GM04504 (cell line): ENCODE measurements at places on chromosomes 2 and 18.

DNA sequence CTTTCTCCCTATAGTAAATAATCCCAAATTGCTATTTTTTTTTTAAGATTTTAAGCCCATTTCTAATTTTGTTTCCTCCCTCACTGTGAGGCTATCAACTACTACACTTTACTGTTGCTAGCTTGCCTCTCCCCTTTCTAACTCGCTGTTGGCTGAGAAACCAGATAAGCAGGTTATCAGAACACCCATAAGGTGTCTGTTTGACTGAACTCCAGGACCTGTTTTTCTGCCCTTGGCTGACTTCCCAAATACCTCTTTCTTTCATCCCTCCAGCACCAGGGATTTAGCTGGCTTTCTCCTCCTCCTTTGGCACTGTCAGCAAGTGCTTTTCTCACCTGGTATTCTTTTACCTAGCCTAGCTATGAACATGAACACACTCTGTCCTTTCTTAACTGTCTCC lies 11.1 kb downstream of the TRAK2 start:
- no peak for DNase-seq

- no peak for DNase-seq
Observed at GRCh38 chr2:198004173-198004572, 199.8 kb downstream of the PLCL1 start.

- DNase-seq, result no peak
Observed at GRCh38 chr2:133452146-133452545, 116.1 kb downstream of the NCKAP5 start.

GRCh38 chr2:44972771-44973535 lies 31.5 kb downstream of the SIX3 start:
- no peak for DNase-seq

- no peak for DNase-seq
Observed at GRCh38 chr2:223051693-223052289, at the start of gene KCNE4. TSS of gene KCNE4 (plus strand) at chr2:223052190. CDS start at chr2:223052831, 641 bp downstream.

GRCh38 chr2:237242091-237242536 lies 156.4 kb downstream of the COPS8 start:
- no peak for DNase-seq

DNA sequence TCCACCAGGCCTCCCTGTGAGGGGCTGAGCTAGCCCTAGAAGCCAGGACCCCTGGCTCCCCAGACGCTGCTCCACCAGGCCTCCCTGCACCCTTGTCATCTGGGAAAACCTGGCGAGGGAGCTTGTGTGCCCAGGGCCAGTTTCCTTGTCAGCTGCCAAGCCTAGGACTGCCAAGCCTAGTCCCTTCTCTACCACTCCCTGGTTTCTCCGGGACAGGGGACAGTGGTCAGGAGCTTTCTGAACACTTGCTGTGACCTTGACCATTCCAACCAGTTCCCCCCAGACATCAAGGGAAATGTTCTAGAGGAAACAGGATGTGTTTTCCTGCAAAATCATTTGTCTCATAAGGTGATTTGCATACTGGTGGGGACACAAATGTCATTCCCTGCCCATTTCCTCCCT lies 41.3 kb upstream of the MRPL33 start:
- no peak for DNase-seq

- no peak for DNase-seq
Observed at GRCh38 chr2:19478409-19478808, 120.0 kb upstream of the OSR1 start.

- DNase-seq, result no peak
Observed at GRCh38 chr2:27013738-27014137, 19.0 kb upstream of the TMEM214 start.

DNA sequence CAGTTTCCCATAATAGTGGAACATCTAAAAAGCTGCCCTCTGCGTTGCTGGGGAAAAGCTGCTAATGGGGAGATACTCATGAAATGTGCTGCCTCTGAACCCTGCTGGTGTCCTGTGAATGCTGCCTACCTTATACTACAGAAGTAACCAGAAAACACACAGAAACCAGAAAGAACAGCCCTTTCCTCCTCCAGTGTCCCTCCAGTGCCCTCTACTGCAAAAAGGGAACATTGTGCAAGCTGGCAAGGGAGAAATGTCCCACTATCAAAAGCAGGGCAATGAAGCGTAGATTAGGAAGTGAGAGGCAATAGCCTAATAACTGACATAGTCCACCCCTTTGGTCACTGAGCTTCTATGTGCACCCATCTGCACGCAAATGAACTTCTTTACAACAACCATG lies 162.7 kb upstream of the ETAA1 start:
- DNase-seq, result peak; percentile 35

DNA sequence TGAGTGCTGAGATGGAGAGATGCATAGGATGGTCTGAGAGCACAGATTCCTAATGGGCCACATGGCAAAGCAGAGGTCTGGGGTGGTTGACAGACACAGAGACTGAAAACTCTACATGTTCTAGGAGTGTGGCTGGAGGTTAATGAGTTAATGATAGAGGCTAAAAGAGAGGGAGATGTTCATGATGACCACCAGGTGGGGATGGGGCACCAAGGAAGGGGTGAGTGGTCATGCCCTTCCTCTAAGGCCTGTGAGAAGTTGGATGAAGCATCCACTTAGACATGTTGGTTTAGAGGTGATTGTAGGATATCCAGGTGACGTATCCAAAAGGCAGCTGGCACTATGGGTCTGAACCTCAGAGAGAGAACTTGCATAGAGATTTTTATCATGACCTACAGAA lies 102.1 kb downstream of the LRP2 start:
- DNase-seq, result no peak

- no peak for DNase-seq
Observed at GRCh38 chr2:238595750-238596570, 169.2 kb downstream of the ASB1 start.

- DNase-seq, result no peak
Observed at GRCh38 chr2:239162976-239163687, 237.7 kb downstream of the HDAC4 start.

DNA sequence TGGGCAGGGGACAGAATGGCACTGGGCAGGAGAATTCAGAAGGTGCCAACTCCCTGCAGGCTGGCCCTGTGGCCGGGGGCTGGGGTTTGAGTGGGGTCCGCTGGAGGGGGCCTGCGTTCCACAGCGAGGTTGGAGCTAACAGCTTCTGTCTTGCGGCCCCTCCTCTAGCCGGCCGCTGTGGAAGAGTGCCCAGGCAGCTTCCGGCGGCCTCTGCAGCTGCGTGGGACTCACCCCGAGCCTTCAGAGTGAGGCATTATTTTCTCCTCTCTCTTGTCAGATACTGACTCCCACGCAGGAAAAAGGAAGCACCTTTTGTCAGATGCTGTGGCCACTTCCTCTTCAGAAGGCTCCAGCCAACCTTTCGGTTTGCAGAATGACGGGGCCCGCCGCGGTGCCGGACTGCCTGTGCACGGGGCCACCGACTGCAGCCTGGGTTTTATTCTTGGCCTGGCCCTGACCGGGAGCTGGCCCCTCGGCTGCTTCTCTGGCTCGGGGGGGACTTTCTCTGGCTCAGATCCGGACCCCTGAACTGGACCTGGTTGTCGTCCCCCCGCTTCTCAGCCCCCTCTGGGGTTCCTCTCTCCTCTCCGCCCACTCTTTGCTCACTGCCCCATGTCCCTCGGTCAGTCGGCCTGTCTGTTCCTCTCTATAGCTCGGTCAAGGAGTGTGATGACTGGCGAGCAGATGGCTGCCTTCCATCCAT lies 40.1 kb downstream of the ARHGAP25 start:
- DNase-seq, result no peak
